Stimulated activated CD8-positive, alpha-beta memory T cell treated with anti-CD3 and anti-CD28 coated beads, Interleukin-7, amount 100 ng/mL, for 1 hour (primary cell): ENCODE measurements at places on chromosomes 7 and 10.

DNA sequence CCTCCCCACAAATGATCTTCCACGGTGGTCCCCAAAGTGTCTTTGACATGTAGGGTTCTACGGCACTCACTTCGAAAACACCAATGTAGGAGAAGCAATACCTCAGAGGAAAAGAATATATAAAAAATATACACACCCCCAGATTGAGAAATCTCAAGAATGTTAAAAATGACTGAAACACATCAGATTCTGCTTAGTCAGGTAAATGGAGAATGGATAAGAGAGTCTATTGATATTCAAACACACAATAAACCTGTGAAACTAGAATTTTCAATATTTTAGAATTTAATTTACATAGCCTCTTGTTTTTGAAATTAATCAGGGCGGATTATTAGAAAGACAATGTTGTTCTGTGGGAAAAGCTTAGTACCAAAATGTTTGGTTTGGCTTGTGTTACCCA, 712.4 kb downstream of the GATA3 start:
- DNase-seq: no peak

- DNase-seq: no peak
Measured at GRCh38 chr10:31697271-31698180, 231.1 kb downstream of the ARHGAP12 start.

GRCh38 chr10:103110407-103110806, 82.7 kb downstream of the NT5C2 start:
- no peak for DNase-seq

DNA sequence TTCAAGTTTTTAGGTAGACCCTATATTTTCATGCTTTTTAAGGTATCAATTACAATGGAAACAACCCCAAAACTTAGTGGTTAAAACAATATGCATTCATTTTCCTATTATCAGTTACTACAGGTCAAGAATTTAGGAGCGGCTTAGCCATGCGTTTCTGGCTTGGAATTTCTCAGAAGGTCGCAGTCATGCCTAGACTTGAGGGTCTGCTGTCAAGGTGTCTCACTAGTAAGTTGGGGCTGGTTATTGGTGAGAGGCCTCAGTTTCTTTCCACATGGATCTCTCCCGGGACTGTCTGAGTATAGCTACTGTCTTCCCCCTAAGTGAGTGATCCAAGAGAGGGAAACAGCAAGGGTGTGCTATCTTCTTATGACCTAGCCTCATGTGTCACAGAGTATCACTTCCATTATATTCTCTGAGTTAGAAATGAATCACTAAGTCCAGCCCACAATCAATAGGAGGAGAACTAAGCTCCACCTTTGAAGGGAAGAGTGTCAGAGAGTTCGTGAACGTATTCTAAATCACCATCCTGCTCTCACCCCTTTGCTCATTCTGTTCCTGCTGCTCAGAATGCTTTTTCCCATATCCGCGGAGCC, 80.5 kb downstream of the RTKN2 start:
- no peak for DNase-seq
